ENCODE measurements at places on chromosomes 7 and 10. TPM values are rescaled to one million over a fixed set of nuclear protein-coding genes. Genes with fewer than 3 reads are reported as not detected.

- DNase-seq = no peak
Measured at GRCh38 chr7:137846549-137846826, 286 bp downstream of the DGKI start.

DNA sequence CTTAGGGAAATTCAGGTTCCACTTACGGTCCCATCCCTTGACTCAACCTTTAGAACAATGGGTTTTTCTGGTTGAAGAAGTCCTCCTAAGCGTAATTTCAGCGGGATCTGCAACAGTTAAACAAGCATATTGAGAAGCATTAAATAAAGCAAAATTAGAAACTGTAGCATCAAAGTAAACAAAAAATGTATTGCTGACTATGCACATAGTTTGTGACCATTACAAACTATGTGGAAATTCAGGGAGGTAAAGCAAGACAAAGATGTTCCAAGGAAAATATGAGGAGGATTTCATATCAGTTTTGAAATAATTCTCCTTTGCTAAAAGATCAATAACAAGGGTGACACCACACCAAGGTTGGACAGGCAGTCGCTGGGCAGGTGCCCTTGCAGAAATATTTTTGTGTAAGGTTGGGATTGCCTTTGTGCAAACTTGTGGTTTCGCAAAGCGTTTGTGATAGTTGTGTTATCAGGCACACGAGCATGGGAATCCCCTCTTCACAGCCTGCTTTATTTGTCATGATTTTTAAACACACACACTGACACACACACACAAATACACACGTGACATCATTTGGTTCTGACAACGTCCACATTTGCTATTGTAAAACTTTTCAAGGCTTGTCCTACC, 5.4 kb upstream of the CYP3A5 start:
- DNase-seq = no peak

DNA sequence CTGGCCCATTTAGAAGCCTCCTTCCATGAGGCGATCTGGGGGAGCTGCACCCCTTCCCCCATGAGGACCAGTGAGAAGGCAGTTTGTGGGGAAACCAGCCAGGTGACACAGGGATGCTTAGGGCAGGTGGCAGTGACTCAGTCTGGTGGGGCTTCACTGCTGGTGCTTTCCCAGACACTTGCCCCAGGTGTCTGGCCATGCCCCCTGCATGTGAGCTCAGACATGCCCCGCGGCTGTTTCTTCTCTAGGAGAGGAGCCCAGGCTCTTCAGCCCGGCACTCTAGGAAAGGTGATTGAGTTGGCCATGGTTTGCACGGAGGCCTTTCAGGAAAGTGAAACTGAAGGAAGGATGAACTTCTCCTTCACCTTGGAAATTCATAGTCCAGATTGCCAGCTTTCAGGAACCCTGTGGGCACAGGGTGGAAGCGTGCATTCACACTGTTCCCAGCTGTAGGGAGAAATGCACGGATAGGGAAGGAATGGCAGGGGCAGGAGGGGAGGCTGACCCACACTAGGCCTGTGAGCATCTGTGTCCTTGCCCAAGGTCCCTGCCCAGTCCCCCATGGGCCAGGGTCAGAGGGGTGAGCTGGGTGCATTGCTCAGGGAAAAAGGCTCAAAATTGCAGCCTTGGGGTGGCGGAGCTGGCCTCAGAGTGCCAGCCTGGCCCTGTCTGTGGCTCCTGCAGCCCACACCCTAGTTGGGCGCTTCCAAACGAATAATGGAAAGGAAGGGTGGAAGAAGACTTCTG, 359.1 kb downstream of the GLRX3 start:
- no peak for DNase-seq

DNA sequence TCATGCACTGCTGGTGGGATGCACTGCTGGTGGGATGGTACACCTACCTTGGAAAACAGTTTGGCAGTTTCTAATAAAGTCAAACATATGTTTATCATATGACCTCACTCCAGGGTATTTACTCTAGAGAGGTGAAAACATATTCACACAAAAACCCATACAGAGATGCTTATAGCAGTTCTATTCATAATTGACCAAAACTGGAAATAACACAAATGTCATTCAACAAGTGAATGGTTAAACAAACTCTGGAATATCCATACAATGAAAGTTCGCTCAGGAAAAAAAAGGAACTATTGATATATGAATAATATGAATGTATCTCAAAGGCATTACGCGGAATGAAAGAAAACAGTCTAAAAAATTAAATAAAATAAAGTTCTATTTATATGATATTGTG, 19.5 kb downstream of the CCDC71L start:
- no peak for DNase-seq

DNA sequence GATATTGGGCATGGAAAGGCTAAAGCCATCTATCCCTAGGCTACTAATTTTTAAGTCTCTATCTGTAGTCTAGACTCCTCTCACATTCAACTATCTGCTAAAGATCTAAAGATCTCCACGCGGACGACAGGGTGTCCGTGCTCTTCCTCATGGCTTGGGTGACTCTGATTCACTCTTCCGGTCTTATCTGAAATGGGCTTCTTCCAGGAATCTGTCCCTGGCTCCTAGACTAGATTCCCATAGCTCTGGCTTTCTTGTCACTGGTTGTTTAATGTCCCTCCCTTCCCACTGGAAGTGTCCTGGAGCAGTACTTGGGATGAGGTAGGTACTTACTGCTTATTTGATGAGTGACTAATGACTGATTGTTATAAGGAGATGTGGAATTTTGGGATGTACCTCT, 62.0 kb upstream of the PODXL start:
- DNase-seq = no peak

- DNase-seq = no peak
Measured at GRCh38 chr10:124225029-124225466, 131.7 kb upstream of the CHST15 start.

DNA sequence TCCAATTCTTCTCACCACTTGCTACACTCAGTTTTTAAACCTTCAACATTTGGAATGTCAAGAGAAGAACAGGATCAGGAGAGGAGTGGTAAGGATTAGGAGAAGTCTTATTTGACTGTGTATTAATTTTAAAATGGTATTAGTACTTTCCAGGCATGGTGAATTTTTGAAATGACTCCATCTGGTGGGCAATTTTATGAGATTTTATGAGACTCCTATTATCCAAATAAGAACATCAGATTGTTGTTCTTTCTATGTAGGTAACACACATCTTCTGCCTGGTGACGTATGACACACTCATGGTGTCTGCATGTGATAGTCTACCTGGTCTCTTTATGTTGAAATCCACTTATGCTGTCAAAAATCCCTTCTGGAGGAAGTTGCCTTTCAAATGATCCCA, 51.0 kb downstream of the SLC13A1 start:
- DNase-seq = no peak

- no peak for DNase-seq
Measured at GRCh38 chr7:82395147-82395546, 48.4 kb downstream of the CACNA2D1 start.

- DNase-seq = no peak
Measured at GRCh38 chr10:37467246-37467645, 341.8 kb downstream of the ANKRD30A start.

- DNase-seq = no peak
Measured at GRCh38 chr10:15814565-15814964, 45.7 kb downstream of the MINDY3 start.

DNA sequence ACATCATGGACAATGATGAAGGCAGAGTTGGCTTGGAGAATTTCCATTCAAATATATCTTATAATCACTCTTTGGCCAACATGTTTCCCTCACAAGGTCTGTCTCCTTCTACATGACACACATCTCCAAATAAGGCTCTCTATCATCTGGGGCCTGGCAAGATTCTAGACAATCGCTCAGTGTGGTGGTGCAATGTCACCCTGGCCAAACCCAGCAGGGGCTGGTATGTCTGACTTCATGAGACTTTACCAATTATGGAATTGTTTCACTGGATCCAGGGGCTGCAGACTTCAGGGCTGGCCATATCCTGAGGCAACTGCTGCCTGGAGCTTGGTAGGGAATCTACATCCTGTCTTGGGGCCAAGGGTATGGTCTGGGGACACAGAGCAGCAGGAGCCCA, 319.0 kb downstream of the PLXNA4 start:
- DNase-seq = no peak

Gene NXPH1
- not detected for total RNA-seq

- no peak for DNase-seq
Measured at GRCh38 chr7:154620141-154620755, 382.7 kb downstream of the PAXIP1 start.

GRCh38 chr7:102044641-102044983, 227.2 kb downstream of the CUX1 start:
- no peak for DNase-seq

- no peak for DNase-seq
Measured at GRCh38 chr10:121633056-121633455, 34.8 kb upstream of the FGFR2 start.

GRCh38 chr10:22027364-22028238, 24.1 kb upstream of the DNAJC1 start:
- DNase-seq = no peak

Gene SLC37A3
- 70.9 TPM for total RNA-seq

GRCh38 chr7:64504581-64505120, 58.2 kb downstream of the ZNF680 start:
- no peak for DNase-seq

GRCh38 chr10:110487411-110488331, 10.0 kb upstream of the DUSP5 start:
- no peak for DNase-seq

Gene NKX2-3
- 15.4 TPM for total RNA-seq

DNA sequence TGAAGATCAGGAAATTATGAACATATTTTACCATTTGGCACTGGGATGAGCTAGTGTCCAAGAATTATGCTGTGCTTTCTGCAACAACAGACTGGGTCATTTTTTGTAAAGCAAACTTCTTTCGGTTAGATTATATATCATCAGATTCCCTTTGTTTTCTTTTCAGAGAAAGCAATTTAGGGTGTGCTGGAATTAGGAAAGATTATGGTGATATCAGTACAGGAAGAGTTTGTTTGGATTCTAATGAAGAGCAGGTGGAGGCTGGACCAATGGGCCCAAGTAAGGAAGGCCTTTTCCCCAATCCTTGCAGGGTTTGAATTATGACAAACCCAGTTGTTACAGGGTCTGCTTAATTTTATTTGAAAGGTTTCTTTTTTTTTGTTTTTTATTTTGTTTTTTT, 1092.8 kb downstream of the KCNMA1 start:
- no peak for DNase-seq

Gene NPFFR1
- not detected for total RNA-seq

DNA sequence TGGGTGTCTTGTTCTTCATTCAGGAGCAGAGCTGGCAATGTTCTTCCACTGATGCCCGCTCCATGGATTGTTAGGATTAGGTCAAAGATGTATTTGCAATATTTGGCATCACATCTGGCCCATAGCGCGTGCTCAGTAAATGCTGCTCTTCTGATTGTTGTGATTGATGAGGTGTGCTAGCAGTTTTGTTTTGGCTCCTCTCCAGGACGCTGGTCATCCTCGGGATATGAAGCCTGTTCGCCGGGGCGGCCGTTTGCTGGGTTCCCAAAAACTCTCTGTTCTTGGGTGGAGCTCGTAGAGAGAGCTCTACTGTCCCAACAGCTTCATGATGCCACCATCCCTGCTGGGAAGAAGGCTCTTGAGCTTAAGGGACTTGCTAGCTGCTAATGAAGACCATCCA, 96.9 kb downstream of the XRCC2 start:
- DNase-seq = no peak

Gene ATG9B
- 0.46 TPM for total RNA-seq

DNA sequence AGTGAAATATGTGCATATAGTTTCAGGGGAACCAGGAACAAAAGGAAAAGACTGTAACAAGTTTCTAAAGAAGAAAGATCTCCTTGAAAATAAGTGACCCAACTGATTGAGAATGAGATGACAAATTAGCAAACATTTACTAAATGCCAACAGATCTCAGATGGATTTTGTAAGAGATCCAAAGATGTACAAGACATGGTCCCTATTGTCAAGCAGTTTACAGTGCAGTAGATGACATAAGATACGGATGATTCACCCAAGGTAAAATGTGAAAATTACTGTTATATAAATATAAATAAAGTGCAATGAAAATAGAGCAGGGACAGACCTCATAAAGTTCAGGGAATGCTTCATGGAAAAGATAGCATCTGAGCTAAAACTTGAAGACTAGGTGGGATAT, 121.5 kb upstream of the FZD1 start:
- DNase-seq = no peak

- DNase-seq = no peak
Measured at GRCh38 chr7:140350056-140350455, 48.3 kb downstream of the SLC37A3 start.

GRCh38 chr7:128962899-128963298, 25.2 kb downstream of the IRF5 start:
- no peak for DNase-seq

- DNase-seq = no peak
Measured at GRCh38 chr10:20287586-20287985, 471.4 kb downstream of the PLXDC2 start.

- DNase-seq = no peak
Measured at GRCh38 chr7:131363719-131364118, 36.0 kb downstream of the MKLN1 start.

DNA sequence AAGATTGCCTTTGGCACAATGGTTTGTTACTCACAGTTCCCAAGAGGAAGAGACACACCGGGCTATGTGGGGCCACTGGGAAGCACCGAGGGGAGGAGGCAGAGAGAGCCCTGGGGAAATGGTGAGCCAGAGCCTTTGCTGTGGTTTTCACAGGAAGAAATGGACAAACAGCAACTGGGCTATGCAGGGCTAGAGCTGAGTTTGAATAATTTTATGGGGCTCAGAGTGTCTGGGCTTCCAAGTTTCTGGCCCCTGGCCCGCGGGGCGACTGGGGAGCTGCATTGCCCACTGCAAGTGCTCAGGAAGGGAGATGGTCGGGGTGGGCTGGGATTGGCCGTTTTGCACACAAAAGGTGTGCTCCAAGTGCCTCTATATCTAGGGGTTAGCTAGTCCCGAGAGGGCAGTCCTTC, 92.6 kb downstream of the CHST15 start:
- no peak for DNase-seq

- DNase-seq = no peak
Measured at GRCh38 chr7:73864981-73865711, 4.2 kb downstream of the TMEM270 start.

GRCh38 chr10:75655791-75656451, 224.5 kb downstream of the LRMDA start:
- DNase-seq = no peak

GRCh38 chr7:74324531-74325209, 35.5 kb downstream of the CLIP2 start:
- DNase-seq = no peak

Gene SNCG
- 141 TPM for total RNA-seq

DNA sequence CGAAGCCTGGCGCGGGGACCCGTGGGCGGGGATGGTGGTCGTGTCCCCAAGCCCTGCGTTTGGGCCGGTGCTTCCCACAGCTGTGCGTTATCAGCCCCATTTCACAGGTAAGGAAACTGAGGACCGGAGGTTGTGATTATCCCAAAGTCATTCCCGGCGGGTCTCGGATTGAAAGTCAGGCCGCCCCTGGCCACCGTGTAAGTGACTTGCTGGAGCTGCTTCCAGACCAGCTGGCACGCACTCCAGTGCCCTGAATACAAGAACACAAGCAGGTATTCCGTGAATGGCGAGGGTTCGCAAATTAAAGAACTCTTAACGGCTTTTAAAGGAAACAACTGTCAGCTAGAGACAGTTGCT, 675 bp upstream of the ATE1 start:
- DNase-seq = no peak
